ENCODE measurements at places on chromosomes 1 and 21.

GRCh38 chr1:93700532-93701469 lies 19.2 kb upstream of the BCAR3 start:
- DNase-seq, result no peak

- DNase-seq, result peak; percentile 27
Observed at GRCh38 chr1:36134505-36135329, 9.7 kb upstream of the COL8A2 start.

DNA sequence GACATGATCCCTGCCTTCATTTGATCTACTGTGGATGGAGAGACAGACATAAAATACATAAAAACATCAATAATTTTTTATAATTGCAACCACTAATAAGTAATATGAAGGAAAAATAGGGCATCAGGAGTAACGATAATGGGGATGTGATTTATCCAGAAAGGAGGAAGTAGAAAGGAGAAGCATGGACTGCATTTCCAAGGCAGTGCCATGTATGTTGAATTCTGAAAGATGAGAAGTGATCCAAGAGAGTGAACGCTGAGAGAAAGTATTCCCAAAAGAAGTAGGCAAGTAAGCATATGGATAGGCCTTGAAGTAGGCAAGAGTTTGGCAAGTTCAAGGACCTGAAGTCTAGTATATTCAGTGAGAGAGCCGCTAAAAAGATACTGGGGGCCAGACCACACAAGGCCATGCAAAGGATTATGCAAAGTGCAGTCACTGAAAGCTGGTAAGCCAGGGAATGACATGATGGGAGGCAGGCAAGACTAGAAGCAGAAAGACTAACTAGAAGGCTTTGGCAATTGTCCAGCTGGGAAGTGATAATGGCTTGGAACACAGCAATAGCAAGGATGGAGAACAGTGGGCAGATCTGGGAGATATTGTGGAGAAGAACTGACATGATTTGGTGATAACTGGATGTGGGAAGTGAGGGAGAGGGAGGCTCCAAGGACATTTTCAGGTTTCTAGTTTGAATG lies 85.9 kb downstream of the TM2D1 start:
- DNase-seq, result no peak

GRCh38 chr1:109971559-109971958 lies 13.0 kb upstream of the AHCYL1 start:
- DNase-seq, result no peak

DNA sequence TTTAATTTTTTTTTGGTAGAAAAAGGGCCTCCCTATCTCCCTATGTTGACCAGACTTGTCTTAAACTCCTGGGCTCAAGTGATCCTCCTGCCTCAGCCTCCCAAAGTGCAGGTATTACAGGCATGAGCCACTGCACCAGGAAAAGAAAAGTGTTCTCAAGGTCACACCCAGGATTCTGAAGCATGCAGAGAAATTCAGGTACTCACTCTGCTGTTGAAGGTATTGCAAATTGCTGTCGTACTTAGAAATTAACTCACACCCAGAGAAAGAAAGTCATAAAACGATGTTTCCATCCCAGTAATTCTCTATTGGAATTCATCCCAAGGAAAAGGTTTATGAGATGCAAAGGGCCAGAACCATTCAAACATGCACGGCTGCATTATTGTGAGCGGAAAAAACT lies 73.7 kb downstream of the DHRS3 start:
- no peak for DNase-seq

DNA sequence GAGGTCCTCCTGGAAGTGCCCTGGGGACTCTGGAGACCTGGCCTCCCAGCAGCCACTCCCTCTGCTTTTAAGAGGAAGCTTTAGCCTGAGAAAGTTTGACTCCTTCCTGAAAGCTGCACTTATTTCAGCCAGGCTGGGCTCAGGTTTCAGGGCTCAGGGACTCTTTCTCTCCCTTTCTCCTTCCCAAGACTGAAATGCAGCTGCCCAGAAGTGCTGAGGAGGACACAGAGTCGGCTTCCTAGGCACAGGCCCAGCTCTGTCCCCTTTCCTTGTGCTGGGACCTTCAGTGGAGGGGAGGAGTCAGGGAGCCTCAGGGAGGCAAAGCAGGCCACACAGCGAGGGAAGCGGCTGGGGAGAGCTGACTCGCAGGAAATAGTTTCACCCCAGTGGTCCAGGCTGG lies 137.3 kb downstream of the NAV1 start:
- no peak for DNase-seq

DNA sequence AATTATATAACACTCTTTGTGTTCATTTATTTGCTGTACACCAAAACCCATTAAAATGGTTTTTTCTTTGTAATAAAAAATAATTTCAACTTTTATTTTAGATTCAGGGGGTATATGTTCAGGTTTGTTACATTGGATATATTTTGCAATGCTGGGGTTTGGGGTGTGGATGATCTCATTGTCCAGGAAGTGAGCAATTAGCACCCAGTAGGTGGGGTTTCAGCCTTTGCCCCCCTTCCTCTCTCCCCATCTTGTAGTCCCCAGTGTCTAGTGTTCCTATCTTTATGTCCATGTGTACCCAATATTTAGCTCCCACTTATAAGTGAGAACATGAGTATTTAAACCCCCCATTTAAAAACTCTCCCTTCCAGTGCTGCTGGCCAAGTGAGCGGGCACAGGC lies 184.6 kb downstream of the RHOU start:
- no peak for DNase-seq

- DNase-seq, result no peak
Observed at GRCh38 chr21:46157396-46157986, 2.1 kb upstream of the FTCD start.

DNA sequence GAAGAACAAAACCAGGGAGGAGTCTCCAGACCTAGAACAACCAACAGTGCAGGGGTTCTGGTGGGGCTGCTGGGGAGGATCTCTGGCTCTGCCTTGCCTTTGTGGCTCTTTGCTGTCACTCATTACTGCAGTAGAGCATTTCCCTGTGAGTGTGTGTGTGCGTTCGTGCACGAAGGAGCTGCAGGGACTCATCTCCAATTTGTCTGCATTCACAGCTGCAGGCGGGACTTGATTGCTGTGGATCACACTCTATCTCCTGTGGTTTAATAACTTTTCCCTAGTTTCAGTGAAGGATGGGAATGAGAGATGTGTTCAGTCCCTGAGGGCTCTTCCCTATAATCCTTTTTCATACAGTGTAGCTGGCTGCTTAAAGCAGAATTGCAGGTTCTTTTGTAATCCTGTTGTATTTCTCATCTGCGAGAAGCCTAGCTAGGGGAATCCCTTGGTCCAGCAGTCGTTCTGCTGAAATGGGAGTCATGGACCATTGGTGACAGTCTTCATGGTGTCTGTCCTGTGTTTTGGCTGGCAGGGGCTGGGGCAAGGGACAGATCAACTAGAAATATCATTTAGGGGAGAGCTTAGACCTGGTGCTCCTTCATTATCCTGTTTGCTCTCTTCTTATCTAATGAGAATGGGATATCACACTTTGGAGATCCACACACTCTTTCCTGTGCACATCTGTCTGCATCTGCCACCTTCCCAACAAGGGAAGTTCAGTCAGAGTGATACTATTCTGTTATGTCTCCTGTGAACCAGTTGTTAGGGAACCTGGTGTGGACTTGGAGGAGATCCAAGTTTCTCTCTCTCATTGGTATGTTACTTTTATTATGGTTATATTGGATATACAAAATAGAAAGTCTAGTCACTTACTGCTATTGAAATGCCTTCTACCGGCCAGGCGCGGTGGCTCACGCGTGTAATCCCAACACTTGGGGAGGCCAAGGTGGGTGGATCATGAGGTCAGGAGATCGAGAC lies 3.0 kb downstream of the PCP4L1 start:
- no peak for DNase-seq

DNA sequence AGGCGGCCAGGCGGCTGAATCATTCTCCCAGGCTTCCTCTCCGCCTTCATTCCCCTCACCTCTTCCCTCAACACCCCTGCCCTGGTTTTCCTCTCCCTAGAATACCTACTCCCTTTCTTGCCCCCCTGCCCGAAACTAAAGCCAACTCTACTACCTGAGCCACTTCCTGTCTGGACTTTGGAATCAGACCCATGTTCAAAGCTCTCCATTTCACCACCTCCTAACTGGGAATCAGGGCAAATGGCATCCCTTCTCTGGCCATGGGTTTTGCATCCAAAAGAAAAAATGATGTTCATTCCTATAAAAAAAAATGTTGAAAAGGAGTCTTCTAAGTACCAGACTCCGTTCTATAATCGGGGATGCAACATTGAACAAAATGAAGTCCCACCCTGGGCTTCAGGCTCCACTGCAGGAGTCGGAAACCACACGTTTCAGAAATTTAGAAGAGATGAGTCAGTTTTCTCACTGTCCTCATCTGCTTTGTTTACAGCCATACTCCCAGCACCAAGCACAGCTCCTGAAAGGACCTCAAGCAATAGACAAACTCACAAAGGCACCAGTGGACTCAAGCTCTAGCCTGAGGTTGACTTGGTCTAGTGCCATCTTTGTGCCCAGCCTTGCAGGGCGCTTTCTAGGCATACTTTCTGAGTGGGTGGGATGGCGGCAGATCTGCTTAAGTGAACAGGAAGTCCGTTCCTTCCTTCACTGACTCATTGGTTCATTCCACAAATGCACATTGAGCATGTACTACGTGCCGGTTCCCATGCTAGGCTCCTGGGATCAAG lies 176.2 kb downstream of the IGSF21 start:
- no peak for DNase-seq
